ENCODE measurements at places on chromosomes 13 and 19.

- no peak for DNase-seq
Measured at GRCh38 chr19:10238172-10238783, 7.1 kb upstream of the S1PR2 start.

DNA sequence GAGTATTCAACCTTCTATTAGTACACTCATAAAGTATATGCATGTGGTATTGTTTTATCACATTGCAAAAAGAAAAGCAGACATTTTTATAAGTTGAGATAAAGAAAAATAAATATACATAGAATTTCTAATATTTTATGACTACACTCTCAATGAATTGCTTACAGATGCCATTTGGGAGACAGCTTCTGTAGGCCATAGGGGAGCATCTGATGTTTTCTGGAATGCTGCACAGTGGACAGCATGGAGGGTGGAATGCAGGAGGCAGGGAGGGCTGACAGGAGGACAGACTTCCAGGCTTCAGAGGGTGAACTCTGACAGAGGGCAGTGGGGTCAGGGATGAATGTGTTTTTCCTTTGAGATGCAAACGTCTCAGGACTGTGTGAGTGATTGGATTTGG lies 45.8 kb downstream of the MIPEP start:
- no peak for DNase-seq

DNA sequence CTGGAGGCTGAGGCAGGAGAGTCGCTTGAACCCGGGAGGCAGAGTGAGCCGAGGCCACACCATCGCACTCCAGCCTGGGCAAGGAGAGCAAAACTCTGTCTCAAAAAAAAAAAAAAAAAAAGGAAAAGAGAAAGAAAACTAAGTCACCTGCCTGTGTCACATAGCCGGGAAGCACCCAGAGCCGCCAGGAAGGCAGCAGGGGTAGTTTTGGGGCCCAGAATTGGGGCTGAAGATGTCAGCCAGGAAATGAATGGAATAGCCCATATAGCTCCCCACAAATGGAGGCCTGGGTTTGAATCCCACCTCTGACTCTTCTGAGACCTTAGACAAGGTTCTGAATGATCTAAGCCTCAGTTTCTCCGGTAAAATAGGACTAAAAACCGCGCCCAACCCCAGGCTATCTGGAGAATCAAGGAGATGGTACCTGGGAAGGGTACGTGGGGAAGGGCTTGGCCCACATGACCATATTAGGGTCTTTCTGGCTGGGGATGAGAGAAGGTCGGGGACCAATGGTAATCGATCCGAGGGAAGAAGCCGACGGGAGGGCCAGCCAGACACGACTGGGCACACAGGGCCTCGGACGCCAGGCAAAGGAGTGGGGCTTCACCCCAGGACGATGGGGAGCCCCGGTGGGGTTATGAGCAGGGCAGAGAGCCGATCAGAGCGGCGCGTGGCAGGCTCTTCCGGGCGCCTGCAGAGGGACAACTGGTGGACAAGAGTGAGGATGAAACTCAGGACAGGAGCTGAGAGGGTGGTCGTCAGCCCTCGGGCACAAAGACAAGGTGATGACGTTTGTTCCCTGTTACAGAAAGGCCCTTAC lies 14.4 kb downstream of the CCDC124 start:
- peak; percentile 23 for DNase-seq

DNA sequence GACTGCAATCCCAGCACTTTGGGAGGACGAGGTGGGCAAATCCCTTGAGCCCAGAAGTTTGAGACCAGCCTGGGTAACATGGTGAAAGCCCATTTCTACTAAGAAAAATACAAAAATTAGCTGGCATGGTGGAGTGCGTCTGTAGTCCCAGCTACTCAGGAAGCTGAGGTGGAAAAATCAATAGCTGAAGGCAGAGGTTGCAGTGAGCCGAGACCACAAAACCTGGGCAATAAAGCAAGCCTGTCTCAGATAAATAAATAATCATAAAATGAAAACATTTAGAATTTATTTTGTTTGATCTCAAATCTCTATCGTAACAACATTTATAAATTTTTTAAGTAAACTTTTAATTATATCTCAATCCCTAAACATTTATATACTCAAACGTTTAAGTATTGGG lies 36.6 kb downstream of the USP12 start:
- no peak for DNase-seq

DNA sequence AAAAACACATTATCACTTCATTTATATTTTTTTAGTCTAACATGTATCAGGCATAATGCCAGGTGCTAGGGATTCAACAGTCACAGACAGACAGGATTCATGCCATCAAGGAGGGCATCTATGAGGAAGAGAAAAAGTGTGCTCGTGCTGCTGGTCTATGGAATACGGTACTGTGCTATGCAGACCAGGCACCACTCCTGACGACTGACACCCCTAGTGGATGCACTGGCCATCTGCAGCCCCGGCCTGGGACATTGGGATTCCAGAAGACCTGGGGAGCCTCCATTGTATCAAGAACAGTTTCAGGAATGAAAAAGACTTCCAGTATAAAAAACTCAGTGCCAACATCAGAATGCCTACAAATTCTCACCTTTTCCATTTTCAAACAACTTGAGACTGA lies 94.0 kb downstream of the KLF12 start:
- DNase-seq = peak; percentile 3

Measured in T follicular helper cell (primary cell).